Fibroblast of skin of abdomen (primary cell): ENCODE measurements at places on chromosomes 3 and 15.
A peak's percentile ranks its signal among the peaks of the same experiment; 100 is the strongest.

GRCh38 chr3:46889381-46890110, 12.0 kb downstream of the PTH1R start:
- no peak for DNase-seq

DNA sequence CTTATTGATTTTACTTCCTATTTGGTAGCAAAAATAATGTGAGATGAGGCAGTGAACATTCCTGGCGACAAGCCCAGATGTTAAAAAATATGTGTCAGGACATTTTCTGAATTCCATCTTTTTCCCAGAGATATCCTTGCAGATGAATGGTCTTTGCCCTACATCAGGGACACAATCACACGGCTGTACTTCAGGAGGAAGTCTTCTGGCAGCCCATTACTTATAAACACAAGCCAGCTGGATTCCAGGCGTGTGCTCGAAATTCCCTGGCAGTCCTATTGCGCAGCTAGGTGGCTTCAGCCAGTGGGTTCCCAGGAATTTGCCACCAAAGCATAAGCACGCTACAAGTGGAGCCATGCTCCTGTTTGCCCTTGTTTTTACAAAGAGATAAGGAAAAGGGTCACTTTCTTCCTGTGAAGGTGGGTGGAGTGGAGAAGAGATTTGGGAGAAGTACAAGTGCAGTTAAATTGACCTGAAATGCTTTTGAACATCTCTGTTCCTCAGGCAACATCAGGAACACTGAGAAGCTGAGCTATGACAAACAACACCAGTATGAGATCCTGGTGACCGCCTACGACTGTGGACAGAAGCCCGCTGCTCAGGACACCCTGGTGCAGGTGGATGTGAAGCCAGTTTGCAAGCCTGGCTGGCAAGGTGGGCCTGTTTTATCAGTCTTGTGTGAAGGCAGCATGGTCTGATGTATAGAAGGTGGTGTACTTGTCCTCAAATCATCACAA, 257.1 kb upstream of the TRIM42 start:
- peak; percentile 62 for DNase-seq

GRCh38 chr3:23438657-23439056, 235.5 kb downstream of the UBE2E2 start:
- DNase-seq, result no peak

DNA sequence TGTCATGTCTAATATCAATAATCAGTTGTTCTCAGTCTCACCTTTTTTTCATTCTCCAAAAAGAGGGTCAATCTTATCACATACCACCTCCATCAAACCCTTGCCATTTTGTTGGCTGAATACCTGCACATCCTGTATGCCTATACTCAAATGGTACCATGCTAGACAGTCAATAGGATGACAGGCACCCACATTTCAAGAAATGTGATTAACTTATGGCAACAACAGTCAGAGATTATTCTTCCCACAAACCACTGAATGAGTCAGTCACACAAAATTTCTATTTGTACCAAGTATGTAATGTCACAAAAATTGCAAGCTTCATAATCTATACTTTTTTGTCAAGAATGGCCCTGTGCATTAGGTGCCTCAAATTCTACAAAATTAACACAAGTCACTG, 5.1 kb upstream of the SLC27A2 start:
- DNase-seq, result peak; percentile 7

DNA sequence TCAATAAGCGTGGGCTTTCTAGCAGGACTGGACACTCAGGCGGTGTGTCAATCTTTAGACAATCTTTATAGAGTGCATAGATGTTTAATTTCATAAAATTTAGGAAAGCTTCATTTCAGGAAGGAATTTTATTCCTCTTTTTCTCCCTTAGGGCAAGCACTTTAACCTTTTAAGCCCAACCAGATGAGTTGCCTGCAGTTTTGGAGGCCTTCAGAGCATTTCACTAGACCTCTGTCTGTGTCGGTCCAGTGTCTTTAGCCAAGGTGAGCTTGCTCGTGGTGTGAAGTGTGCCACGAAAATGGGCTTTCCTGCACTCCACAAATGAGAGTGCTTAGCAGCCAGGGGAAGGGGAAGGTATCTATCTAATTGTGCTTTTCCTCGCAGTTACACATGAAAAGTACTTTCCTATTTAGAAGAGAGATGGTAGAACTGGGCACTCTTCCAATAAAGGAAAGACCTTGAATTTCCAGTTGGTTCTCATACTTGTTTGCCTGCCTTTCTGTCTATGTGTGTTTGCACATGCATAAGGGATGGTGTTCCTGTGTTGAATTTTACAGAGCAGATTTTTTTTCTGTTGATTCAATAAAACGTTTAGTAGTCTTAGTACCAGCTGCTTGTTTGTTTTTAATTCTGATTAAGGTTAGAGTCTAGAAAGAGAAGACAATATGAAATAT, 53.6 kb downstream of the FEZF2 start:
- no peak for DNase-seq

DNA sequence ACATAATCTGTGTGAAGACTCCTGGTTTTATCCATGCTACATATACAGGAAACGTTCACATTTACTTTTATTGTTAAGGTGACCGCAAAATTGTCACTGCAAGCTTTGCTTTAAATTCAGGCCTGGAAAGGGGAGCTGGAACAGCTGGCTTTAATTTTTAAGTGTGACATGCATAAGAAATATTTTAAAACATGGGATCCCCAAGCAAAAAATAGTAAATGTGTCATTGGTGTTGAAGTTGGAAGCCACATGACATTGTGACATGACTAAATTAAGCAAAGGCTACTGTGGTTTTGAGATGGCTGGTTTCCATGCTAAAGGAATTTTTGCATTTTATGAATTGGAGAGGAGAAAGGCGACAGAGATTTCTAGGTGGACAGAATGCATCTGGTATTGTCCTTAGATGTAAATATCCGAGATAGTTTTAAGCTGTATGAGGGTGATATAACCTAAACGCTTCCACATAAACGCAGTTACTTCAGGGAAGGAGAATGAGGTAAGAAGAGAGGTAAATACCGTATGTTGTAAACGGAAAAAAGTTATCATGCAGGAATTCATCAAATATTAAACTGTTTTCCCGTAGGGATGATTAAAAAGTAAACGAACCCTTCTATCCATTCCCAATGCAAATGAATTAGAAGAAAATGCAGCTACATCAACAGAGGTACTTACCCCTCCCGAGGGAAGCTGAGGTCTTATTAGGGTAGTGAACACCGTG, 927 bp upstream of the FYTTD1 start:
- peak; percentile 77 for DNase-seq

DNA sequence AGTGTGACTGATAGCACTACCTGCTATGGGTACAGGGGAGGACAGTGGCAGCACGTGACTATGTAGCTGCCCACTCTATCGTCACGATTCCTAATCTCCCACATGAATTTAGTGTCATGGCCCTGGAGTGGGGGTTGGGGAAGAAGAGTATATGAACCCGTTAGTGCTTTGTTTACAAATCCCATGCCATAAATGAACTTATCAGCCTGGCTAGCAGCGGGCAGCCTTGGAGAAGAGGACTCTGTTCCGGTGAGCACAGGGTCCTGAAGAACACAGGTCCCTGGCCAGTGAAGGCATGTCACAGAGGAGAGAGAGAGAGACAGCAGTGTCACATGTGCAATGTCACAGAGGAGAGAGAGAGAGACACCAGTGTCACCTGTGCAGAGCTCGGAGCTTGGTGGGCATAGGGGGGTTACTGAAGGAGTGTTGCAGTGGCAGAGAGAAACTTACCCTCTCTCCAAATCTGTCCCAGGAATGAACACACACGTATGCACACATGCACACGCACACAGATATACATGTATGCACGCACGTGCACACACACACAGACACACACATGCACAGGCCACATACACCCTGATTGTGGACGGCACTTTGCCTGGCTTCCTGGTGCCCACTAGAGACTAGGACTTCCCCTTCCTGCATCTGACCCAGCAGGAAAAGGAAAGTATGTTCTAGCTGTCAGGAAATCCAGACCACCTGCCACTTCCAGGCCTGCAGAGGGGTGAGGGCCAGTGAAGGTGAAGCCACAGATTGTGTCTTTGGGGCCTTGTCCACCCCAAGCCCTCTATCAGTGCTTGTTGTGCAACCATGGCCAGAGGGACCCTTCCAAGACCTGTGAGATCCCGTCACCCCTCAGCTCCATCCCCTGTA, 26.3 kb downstream of the ITGA11 start:
- no peak for DNase-seq

DNA sequence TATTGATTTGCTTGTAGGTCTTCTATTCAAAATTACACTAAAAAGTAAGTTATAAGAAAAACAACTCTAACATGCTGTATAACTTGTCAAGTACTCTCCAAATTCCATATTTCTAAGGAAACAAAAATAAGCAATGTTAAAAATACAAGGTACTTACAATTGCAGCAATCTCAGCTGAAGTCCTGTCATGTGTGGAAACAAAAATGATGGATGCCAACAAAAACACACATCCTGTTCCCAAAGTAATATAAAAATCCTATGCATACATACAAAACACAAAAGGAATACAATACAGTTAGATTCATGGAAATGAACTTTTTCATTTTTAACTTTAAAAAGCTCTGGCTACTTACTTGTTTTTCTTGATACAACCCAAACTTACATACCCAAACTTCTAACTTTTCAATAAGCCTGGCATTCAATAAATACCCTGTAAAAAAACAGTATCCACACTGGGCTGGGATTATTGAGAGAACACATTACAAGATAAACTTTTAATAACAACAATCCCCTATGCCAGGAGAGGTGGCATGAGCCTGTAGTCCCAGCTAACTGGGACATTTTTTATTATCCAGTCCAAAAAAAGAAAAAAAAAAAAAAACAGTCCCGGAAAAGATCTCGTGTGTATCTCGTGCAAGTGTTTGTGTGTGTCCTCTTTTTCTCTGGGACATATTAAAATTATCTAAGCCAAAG, 14.7 kb downstream of the CMTM6 start:
- DNase-seq, result no peak

DNA sequence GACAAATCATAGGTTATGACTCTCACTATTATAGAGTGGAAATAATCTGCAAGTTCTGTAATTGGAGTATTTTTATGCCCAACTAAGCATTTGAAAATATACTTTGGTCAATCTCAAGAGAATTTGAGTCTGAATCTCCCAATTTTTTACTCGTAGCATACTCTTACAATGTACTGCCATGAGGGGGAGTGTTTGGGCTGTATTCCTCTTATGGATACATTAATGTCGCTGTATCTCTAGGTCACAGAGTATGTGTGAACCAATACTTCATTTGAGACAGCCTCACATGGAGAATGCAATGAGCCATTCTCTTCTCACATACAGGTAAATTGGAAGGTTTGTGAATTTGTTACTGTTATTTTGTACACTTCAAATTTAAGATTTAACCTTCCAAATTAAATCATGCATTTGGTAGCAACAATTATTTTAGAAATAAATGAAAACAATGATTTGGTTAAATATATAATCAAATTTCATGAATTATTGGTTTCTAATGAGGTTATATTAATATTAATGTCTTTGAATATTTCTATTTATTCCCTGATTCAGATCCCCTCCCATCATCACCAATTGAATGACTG, 5.5 kb upstream of the CD200 start:
- peak; percentile 60 for DNase-seq

DNA sequence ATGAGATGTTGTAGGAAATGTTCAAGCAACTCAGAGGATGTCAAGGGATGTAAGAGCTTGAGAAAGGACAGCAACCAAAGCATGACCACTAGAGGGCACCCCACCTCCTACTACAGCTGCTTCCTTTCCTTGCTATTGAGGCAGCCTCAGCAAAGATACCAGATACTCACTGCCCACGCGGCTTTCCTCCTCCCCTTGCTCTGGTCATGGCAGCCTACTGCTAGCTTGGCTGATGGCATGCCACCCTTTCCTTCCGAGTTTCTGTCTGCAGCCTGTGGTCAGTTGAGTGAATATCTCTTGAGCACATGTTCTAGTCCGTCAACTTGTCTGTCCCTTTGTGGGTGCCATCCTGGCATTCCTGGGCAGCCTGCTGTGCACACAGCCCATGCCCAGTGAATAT, 4.4 kb upstream of the CXCR6 start:
- peak; percentile 82 for DNase-seq

DNA sequence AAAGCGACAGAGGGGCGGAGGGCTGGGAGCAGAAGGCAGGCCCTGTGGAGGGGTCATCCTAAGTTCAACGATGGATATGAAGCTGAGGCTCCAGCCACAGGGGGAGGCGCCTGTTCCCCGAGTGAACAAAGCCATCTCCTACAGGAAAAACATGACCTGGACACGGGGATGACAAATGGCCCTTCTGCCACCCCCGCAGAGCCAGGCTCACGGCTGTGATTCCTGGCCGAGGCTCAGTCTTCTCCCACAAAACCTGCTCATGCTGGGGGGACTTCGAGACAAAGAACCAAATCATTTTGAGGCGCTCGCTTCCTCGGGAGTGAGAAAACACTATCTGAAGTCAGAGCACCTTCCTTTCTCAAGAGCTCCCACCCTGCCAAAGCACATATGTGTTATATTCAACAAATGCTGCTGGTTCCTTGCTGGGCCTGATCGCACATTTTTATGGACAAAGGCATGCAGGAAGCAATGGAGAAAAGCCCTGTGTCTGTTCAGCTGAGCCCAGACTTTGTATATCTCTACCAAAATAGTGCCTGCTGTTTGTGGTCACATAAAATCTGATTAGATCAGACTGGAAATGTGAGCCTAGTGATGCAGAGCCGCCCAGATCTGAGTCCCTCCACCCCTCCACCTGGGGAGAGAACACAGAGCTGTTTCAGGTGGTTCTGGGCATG, 5.6 kb downstream of the RBP1 start:
- peak; percentile 74 for DNase-seq

DNA sequence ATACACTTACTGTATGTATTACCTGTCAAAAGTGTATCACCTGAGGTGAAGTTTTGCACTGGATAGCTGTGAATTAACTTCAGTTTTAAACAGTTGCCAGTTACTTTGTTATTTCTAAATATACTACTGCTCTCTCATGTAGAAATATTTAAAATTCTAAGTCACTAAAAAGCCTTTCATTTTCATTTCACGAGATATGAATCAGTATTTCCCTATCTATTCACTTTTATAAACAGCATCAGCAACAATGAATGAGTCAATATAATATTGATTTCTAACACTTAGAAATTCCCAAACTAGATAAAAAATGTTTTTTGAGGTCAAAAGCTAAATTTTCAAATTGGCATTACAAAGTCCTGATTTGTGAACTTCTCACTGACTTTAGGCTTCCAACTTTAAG, 32.6 kb downstream of the UBE3A start:
- no peak for DNase-seq

DNA sequence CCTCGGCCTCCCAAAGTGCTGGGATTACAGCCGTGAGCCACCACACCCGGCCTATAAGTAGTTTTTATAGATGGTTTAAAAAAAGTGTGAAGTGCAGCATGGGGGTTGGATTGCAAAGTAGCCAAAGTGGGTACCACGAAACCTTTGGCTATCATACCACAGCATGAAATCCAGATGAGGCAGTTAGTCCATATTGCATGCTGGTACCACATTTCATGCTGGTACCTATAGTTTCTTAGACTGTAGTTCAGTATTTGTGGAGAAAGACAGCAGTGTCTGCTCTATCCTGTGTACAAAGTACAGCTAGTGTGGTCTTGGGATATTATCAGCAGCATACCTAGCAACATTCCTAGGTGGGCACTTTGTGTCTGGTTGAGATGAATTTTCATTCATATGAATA, 11.8 kb downstream of the ZNF609 start:
- DNase-seq, result no peak

GRCh38 chr3:189966843-189967242, 153.9 kb downstream of the P3H2 start:
- no peak for DNase-seq

GRCh38 chr3:103137830-103138229, 703.0 kb downstream of the ZPLD1 start:
- no peak for DNase-seq

- DNase-seq, result peak; percentile 96
These were observed 2.3 kb upstream of the MBNL1 start for GRCh38 chr3:152266221-152266995.
